ELR (cell line): ENCODE measurements at places on chromosomes 3 and 15.

DNA sequence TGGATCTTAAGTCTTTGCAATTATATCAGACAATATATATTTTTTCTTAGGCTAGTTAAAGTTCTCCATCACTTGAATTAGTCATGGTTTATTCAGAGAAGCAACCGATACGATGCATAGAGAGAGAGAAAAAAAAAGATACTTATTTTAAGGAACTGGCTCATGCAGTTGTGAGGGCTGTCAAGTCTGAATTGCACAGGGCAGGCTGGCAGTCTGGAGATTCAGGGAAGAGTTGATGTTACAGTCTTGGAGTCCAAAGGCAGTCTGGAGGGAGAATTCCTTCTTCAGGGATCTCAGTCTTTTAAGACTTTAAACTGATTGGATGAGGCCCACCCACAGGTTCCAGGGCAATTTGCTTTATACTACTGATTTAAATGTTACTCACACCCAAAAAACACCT is 412.6 kb downstream of the IL5RA start:
- no peak for DNase-seq

DNA sequence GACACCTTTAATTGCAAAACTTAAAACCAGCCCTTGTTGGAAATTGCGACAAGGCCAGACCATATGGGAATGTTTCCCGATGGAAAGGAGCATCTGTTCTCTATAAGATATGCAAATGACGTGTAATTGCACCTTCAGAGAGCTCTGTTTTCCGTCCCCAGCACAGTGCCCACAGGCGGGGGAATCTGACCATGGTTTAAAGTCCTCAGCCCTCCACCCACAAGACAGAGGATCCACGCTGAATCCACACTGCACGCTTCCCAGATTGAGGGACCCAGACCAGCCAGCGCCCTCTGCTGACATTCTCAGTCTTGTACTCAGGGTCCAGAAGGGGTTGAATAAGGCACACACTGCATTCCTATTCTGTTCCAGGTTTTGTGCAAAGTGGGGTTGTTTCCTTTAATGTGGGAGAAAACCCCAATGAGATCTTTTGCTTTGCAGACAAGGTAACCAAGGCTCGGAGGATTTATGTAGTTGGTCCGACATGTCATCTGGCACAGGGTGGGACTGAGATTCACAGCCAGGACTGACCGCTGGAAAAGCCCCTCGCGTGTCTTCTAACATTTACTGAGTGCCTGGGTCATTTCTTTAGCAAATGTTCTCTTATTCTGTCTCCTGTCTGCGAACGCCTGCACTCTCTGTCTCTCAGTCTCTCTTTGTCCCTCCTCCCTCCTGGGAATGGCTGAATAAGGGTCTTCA is 36.8 kb upstream of the KLHL25 start:
- DNase-seq: peak; percentile 65

DNA sequence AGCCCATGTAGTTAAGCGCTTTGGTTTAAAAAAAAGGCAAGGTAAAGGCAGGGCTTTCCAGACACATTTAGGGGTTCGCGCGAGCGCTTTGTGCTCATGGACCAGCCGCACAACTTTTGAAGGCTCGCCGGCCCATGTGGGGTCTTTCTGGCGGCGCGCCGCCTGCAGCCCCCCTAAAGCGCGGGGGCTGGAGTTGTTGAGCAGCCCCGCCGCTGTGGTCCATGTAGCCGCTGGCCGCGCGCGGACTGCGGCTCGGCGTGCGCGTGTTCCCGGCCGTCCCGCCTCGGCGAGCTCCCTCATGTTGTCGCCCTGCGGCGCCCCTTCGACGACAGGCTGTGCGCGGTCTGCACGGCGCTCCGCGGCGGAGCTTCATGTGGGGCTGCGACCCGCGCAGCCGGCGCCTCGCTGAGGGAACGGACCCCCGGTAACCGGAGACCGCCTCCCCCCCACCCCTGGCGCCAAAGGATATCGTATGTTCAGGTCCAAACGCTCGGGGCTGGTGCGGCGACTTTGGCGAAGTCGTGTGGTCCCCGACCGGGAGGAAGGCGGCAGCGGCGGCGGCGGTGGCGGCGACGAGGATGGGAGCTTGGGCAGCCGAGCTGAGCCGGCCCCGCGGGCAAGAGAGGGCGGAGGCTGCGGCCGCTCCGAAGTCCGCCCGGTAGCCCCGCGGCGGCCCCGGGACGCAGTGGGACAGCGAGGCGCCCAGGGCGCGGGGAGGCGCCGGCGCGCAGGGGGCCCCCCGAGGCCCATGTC is 927 bp downstream of the SMAD6 start:
- DNase-seq: peak; percentile 33

GRCh38 chr3:56758539-56758981 is 43.2 kb downstream of the ARHGEF3 start:
- DNase-seq: peak; percentile 75

- no peak for DNase-seq
These were observed 6.9 kb downstream of the RPL15 start for GRCh38 chr3:23923786-23924185.

GRCh38 chr3:186060222-186060621 is 48.7 kb downstream of the ETV5 start:
- no peak for DNase-seq

DNA sequence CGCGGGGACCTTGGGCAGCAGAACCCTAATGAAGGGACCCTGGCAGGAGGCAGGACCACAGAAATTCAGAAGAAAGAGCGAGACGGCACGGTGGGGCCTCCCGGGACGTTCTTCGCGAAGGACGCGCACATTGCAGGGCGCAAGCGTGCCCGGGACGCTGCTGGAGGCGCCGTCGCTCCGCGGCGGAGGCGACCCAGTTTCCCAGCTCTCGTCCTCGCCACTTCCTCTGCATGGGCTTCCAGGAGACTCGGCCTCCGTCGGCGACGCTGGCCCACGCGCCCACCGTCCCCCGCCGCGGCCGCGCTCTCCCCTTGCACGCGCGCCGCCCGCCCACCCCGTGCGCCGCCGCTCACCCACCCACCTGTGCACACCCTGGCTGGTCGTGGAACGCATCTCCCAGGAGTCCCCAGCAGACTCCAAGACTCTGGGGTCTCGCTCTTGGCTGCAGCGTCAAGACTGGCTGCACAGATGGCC is 31.8 kb upstream of the SMAD3 start:
- DNase-seq: no peak

DNA sequence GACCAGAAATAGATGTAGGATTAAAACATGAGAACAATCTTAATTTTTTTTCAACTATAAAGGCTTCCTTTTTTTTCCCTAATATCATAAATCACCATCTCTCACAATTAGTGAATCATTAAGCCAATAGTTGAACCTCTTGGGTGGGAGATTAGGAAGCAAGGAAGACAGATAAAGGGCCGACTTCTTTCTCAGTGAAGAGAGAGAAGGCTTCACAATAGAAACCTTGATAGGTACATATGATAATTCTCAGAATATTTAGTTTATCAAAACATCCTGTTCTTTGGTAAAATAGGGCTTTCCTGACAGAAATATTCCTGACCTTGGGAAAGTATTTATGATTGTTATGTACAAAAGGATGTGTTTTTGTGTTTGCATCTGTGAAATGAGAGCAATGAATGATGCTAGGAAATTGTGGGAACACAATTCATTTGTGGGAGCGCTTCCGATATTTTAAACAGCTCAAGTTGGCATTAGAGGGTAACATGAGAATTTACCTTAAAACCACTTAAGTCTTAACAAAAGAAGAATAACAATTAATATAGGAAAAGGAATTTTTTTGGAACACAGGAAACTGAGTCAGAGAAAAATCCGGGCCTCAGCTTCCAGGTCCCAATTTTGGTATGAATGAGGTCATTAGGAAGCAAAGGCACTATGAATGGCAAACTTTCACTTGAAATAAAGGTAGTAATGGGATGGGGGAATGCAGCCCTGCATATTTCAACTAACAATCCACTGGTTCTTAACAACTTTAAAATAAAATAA is 263.2 kb upstream of the TGFBR2 start:
- DNase-seq: peak; percentile 34

DNA sequence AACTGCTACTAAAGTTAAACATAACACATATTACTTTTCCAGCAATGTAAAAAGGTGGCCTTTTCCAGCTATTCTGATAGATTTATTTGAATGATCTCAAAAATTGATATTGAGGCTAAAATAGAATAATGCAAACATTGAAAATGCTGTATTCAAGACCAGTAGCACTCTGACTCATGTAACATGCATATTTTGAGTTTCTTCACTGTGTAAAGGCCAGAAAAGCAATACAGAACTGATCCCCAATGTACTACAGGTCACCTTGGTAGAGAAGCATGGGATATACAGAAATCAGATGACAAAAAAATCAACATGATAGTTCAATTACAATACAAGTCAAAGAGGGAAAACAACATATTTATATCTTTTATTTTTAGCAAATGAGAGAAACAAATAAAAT is 419.6 kb downstream of the DIPK2A start:
- no peak for DNase-seq

DNA sequence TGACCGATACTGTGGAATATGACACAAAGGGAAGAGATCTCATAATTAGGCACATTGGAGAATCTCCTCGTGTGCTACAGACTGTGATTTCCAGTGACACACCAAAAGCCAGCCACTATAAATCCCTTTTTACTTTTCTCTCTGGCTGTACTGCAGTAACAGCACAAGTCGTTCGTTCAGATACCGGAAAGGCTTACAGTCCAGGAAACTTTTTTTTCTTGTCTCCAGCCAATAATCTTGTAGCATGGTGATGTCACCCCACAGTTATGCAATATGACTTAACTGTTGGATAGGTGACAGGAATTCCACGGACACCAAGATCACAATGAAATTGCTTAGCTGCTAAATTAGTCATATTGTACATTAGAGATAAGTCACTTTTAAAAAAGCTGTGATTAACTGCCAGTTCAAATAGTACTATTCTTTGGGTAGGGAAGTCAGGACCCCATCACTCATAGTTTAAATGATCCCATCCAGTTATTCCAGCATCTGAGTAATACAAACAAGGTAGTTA is 36.3 kb upstream of the TSC22D2 start:
- DNase-seq: peak; percentile 100

DNA sequence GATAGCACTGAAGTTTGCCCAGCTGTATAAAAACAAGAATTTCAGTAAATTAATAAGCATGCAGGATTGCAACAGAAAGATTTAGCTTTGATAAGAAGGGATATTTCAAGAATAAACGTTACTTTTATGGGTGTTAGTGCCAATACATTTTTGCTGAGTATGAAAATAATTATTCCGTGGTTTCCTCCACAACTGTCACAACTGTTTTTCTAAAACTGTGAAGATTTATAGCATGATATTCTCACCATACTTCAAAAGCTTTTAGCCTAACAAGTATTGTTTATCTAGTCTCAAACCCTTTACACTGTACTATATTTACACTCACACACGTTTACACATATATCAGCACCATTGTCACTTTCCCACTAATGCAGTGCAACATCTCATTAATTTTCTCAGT is 200.5 kb downstream of the TPRG1 start:
- no peak for DNase-seq

DNA sequence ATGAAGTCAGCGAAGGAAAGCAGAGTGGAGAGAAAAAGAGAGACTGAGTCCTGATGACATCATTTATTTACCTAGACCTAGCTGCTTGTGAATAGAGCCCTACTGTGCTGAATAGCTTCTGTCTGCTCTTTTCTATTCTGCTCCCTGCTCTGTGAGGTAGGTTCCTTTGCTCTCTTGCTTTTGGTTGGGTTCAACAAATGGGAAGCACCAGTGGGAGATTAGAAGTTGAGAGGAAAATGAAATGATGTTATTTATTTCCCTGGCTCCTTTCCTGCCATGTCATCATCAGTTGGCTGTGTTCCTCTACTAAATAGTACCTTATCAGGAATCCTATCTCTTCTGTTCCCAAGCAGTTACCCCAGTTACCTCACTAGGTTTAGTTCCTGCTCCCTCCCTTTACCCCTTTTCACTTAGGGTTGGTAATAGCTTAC is 23.5 kb downstream of the DTWD1 start:
- DNase-seq: no peak

DNA sequence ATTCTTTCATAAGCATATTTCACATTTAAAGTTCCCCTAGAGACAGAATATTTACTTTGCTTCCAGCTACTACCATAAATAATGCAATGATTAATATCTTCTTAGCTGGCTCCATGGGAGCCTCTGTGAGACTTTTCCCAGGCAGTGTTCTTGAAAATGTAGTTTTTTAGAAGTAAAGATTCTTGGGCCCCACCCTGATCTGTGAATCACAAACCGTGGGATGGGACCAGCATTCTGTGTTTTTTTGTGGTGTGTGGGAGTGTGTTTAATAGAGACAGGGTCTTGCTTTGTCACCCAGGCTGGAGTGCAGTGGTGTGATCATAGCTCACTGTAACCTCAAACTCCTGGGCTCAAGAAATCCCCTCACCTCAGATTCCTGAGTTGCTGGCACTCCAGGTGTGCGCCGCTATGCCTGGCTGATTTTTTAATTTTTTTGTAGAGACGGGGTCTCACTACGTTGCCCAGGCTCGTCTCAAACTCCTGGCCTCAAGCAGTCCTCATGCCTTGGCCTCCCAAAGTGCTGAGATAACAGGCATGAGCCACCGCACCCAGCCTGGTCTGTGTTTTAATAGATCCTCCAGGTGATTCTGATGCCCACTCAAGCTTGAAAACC is 83.0 kb downstream of the KLHL25 start:
- DNase-seq: no peak

- no peak for DNase-seq
These were observed 97.3 kb upstream of the ZBTB20 start for GRCh38 chr3:115244350-115244749.

- no peak for DNase-seq
These were observed 183.4 kb downstream of the OR4M2 start for GRCh38 chr15:22263738-22264137.

DNA sequence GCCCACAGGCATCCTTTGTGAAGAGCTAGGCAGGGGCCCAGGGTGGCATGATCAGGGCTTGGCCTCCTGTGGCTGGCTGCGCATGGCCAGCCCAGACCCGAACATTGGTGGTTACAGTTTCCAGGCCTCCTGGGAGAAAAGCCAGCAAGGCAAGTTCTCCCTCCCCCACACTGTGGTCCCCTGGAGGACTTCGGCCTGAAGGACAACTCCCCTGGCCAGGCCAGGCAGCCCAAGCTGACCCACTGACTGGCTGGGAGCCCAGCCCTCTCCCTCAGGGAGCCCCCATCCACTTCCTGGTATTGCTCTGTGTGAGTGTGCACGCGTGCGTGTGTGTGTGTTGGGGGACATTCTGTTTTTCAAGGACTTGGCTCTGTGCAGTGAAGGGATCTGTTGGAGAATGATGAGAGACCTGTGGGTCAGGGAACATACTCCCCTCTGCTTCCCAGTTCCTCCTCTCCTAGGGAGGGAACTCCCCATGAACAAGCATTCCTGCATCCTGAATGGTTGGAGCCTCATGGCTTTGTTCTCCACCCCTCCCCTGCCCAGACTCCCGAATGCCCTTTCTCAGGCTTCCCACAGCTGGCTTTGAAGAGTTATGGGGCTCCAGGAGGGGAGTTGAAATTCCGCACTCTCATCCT is 29.5 kb downstream of the CORO2B start:
- no peak for DNase-seq

GRCh38 chr3:18007980-18008379 is 265.5 kb upstream of the TBC1D5 start:
- no peak for DNase-seq
